ENCODE measurements at places on chromosomes 5 and 9.

DNA sequence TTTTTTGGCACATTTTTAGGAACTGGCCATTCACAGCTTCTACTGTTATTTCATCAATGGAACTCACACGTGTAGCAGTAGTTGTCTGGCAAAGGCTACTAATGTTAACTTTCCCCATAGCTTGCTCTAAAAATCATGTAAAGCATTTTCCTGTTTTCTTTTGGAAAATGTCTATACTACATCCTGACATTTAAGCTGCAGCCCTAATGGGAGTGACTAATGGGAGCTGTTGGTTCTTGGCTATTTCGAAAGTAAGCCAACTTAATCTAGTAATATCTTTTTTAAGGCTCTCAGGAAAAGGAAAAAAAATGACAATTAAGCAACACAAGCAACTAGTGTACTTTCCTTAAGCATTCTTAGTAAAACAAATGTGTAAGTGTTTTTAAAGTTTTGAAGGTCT, 169.2 kb downstream of the SLC12A2 start:
- DNase-seq: no peak

DNA sequence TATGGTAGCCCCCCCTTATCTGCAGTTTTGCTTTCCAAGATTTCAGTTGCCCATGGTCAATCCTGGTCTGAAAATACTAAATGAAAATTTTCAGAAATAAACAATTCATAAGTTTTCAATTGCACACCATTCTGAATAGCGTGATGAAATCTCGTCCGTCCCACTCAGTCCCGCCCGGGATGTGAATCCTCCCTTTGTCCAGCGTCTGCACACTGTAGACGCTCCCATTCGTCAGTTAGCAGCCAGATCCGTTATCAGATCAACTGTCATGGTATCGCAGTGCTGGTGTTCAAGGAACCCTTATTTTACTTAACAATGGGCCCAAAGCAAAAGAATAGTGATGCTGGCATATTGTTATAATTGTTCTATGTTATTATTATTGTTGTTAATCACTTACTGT, 98.6 kb downstream of the TMEM215 start:
- no peak for DNase-seq

DNA sequence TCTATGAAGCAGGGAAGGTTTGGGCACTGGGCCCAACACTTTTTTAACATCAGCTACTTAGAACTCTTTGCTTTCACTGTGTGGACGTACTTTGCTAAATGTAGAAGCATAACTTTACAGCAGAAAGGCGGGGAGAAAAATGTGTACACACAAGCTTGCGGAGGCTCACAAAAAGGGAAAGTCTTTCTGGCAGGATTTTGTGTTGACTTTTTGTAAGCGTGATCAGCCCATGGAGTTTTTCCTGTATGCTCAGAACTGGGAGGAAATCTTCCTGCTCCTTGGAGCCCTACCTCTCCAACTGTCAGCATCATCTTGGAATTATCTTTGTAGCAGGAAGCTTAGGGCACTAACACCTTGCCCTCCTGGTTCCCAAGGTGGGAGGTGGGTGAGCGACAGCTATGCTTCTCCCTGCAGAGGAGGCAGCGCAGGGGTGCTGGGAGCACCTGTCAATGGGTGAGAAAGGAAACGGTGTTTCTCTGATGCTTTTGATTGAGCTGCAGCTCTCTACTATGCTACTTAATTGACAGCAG, 321.9 kb downstream of the GADD45G start:
- DNase-seq: no peak

DNA sequence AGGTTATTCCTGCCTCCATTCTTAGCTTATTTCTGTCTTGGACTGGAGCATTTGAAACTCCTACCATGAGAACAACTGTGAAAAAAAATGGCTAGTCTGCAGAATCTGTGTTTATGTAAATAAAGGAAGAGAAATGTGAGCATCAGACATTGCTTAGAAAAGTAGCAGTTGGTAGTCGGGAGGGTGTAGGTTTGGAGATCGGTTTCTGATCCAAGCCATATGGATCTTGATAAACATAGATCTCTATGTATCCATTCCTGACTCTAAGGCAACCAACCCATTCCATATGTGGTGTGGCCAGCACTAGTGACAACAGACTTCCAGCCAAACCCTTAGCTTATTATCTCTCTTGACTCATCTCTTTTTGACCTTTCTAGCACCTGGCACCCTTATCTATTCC, 127.1 kb downstream of the NMUR2 start:
- DNase-seq: no peak

GRCh38 chr5:17233488-17233887, 16.1 kb downstream of the BASP1 start:
- DNase-seq: no peak

DNA sequence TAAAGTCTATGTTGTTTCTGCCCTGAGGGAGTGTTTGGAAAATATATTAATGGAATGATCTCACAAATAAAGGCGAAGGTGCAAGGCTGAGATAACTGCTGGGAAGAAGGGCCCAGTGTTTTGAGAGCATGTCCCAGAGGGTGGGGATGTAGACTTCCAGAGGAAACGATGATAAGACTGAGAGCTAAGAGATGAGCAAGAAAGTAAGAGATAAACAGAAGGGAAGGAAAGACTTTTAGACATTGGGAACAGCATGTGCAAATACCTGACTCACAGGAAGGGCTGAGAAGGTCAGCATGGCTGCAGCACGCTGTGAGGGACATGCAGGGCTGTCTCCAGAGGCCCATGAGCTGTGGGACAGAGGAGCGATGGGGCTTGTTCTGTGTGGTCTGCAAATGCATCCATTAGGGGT, 19.9 kb upstream of the ADRB2 start:
- DNase-seq: no peak

- no peak for DNase-seq
These were observed 14.5 kb downstream of the TBCA start for GRCh38 chr5:77761606-77762005.

DNA sequence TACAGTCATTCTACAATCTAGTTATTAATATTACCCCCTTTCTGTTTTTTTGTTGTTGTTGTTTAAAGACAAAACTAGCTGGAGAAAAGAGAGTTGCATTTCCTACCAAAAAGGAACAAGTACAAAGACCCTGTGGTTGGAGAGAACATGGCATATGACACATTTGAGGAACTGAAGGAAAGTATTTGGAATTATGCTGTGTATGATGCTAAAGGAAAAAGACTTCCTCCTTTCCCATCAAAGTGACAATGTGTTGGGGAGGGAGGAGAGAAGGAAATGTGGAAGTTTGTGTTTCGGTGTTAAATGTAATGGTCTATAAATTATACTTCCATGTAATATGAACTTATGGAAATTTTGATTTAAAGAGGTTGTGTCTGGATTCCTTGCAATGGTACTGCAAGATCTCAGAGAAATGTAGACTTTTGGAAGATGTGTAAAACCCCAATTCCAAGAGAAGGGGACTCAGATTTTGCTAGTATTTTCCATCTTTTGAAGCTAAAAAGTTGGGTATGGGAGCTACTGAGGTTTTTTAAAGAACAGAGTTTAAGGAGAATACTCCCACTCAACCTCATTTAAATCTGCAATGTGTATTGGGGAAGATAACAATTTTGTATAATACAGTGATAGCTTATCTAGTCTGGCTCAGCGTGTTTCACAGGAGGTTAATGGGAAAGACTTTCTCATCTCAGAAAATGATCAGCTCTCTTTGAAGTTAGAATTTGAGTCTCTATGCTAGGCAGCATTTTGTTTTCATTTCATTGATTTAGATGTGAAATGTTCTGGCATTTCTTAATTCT, 15.4 kb upstream of the TNFSF8 start:
- peak; percentile 58 for DNase-seq

GRCh38 chr9:104575456-104575855, 6.5 kb downstream of the OR13C8 start:
- DNase-seq: no peak

DNA sequence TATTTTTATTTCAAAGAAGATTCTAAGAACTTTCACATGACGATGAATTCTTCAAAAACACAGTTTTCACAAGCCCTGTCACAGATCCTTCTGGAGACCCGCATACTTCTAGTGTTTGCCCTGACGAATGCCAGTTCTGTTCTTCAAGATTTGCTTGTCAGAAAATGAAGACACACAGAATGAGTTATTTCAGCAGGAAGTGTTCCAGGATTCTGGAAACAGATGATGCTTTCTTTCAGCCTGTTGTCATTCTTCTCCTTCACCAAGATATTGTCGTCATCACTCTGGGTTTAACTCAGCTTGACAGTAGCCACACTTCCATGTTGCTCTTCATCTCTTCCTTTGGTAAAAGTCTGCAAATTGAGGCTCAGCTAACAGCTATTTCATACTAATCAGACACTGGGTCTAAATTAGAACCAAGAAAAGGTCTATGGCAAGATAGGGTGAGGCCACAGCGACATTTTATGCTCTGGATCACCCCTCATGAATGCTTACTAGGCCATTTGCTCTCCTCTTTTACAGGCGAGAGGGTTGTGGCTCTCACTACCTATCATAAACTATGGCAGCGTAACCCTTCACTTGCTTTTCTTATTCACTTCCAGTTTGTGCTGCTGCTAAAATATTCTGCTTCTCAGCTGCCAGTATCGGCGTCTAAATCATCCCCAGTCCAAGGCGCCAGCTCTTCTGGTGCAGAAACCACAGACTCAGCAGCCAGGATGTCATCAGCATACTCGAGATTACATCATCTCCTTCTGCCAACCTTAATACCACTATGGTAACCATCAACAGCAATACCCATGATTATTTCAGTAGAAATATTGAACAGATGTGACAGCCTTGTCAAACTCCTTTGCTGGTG, 159.6 kb upstream of the TBCA start:
- DNase-seq: no peak

DNA sequence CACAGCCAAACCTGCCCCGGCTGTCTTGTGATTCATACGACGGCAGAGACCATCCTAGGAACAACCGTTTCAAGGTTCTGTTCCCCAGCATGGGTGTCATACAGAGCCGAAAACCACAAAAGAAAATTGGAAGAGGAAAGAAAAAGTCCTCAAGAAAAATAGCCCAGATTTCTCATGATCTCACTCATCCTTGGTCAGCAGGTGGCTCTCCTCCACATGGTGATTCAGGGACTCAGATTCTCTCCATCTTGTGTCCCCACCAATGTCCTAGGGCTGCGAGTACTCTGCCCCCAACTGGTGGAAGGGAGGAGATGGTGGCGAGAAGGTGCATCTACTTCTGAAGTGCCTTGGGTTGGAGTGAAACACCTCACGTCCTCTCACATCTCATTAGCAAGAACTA, 25.6 kb downstream of the PDZD2 start:
- no peak for DNase-seq

- DNase-seq: no peak
These were observed 52.7 kb downstream of the NDUFAF2 start for GRCh38 chr5:60997721-60998120.

- DNase-seq: no peak
These were observed 9.6 kb downstream of the NCS1 start for GRCh38 chr9:130181678-130182380.

GRCh38 chr5:112794410-112794809, 56.7 kb downstream of the APC start:
- no peak for DNase-seq

DNA sequence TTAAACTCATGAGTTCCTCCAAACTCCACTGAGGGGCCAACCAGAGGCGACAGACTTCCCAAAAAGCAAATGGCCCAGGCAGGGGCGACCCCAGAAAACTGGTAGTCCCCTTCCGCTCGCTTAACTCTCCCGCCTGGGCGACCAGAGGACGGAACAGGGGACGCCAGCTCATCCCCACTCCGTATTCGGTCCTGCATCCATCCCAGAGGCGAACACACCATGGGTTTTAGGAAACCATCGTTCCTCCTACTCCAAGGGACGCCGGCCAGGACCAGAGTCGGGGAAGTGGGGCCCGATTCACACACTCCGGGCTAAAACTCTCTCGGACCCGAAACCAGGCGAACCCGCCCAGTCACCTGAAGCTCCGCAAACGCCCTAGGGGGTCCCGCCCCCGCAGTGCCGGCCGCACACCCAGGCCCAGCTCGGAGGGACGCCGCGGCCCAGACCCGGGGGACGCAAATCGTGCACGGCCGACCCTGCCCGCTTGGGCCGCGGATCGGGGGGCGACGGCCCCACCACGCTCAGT, 478 bp downstream of the TEX10 start:
- peak; percentile 30 for DNase-seq

DNA sequence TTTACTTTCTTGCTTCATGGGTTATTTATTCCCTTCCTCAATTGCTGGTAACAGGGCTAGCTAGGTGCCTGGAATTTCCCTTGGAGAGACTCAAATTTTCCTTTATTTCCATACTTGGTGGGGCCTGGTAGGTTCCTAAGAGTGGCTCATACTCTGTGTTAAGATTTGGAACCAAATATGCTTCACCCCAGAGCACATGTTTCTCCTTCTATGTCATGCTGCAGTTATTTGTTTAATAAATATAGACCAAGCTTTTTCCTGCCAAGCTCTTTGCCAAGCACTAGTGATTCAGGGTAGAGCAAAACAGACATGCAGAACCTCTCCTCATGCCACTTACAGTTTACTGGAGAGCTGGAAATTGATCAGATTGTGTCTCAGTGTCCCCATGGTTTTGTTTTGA, 290.3 kb upstream of the SGCD start:
- no peak for DNase-seq

GRCh38 chr9:123784518-123784917, 145.4 kb downstream of the DENND1A start:
- no peak for DNase-seq

DNA sequence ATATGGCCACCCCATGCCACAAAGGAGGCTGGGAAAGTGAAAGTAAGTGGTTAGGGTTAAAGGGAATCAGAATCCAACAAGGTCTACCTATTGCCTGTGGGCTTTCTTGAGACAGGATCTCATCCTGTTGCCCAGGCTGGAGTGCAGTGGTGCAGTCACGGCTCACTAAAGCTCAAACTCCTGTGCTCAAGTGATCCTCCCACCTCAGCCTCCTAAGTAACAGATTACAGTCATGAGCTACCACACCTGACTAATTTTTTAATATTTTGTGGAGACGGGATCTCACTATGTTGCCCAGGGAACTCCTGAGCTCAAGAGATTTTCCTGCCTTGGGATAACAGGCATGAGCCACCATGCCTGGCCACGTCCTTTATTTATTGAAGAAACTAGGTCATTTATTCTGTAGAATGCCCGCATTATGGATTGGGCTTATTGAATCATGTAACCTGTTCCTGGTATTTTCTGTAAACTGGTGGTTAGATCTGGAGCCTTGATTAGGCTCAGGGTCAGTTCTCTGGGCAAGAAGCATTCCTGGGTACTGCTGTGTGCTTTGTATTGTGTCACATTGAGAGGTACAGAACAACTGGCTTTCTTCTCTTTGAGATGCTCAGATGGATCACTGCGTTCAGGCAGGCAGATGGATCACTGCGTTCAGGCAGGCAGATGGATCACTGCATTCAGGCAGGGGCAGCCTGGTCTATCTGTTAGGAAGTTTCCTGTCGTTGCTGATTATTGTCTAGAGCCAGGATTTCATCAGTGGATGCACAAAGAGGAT, 41.6 kb downstream of the ERGIC1 start:
- DNase-seq: no peak

- DNase-seq: no peak
These were observed 39.5 kb downstream of the TRIM32 start for GRCh38 chr9:116726602-116727001.

- DNase-seq: no peak
These were observed 2007.1 kb downstream of the EFNA5 start for GRCh38 chr5:105663671-105664070.

- DNase-seq: no peak
These were observed 3.0 kb downstream of the NADK2 start for GRCh38 chr5:36238502-36239295.
